Activated naive CD8-positive, alpha-beta T cell treated with anti-CD3 and anti-CD28 coated beads, Interleukin-2, amount 50 U/mL, for 24 hours (primary cell): ENCODE measurements at places on chromosomes 4 and X.
A peak's percentile ranks its signal among the peaks of the same experiment; 100 is the strongest.

DNA sequence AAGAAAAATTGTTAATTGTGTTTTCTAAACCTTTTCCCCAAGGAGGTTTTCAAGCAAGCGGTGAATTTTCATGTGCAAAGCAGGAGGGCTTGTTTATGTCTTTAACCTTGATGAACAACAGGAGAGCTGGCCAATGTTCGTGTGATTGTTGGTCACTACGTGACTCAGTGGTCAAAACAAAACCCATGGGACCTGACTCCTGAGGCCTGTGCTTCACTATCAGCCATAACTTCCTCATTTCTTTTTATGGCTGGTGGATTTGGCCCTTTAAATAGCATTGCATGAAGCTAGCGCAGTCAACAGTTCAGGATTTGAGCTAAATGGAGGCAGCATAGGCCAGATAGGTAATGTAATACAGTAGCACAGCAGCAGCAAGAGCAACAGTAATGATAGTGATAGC is 80.5 kb downstream of the MID1IP1 start:
- no peak for DNase-seq

GRCh38 chr4:101126059-101126458 is 221.3 kb downstream of the PPP3CA start:
- DNase-seq: no peak

- no peak for DNase-seq
Observed at GRCh38 chr4:183961795-183962194, 56.7 kb downstream of the STOX2 start.

- no peak for DNase-seq
Observed at GRCh38 chr4:151486168-151486567, 77.2 kb downstream of the FHIP1A start.

DNA sequence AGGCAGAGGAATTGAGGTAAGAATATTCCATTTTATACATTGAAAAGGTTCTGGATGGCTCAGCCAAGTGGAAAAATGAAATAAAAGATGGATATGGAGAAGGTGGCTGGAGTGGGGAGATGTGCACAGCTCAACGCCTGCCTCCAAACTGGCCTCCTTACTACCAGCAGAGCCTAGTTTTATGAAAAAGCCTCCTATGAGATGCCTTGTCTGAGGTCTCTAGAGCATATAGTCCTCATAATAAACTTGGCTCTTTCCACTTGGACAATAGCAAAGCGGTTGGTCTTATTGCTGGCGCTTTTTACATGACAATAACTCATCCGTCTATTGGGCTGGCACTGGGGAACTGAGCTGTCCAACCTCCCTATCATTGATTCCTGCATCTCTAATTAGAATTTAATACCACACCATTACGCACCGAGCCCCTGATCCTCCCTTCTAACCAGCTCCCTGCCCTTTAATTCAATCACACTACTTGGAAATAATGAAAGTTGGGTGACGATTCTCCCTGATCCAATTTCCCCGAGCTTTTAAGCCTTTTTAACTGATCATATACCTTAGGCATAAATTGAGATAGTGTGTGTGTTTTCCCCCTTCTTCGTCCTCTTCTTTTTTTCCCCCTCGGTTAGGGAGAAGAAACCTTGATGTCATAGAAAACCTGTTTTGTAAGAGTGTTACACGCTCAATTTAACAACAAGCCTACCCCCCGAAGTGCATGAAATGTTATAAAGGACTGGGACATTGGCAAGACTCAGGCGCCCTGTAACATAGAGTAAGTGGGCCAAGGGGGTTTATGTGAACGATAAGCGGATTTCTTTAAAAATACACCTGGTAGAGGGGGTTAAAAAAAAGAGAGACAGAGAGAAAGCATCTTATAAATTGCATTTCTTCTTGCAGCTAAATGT is at the start of gene PHOX2B:
Gene PHOX2B (minus strand): TSS at position 155 of the 905 bp plus-strand sequence. CDS start 115 bp downstream, at position 40.
- no peak for DNase-seq

DNA sequence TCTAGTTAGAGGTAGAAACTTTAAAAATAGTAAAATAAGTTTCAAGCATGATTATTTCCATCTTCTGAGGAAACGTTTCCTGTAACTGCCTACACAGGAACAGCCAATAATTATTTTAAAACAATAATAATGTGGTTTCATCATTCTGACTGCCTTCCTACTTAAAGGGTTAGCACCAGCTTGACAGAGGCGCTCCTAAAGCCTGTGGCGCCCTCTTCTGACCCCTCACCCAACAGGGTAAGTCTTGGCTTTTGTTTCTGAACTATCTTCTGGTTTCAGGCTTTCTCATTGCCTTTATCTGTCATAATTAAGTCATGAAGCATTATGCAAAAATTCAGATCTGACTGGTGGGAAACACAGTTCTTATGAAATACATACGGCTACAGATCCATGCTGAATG is 96.7 kb downstream of the ITM2A start:
- DNase-seq: peak; percentile 70

DNA sequence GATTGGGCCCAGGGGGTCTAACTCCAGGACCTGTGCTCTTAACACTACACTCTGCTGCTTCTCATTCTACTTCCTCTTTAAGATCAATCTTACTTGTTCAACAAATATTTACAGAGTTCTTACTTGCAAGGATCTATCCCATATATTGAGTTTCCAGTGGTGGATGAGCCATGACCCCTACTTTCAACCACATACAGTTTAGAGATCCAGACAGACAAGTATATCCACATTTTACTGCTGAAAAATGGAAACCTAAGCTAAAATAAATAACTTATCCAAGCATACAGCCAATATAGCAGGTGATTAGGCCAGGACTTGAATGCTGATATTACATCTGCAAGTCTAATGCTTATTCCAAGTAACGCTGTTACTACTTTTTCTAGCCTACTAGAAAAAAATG is 18.7 kb downstream of the TMEM150C start:
- no peak for DNase-seq

- no peak for DNase-seq
Observed at GRCh38 chr4:145390571-145390970, 91.1 kb upstream of the SMAD1 start.
